Effector memory CD8-positive, alpha-beta T cell (primary cell): ENCODE measurements at places on chromosomes 16 and 17.

- DNase-seq, result no peak
Measured at GRCh38 chr17:70067134-70067533, 7.9 kb upstream of the KCNJ16 start.

- DNase-seq, result peak; percentile 85
Measured at GRCh38 chr16:29807426-29808218, 1.3 kb downstream of the MAZ start.

DNA sequence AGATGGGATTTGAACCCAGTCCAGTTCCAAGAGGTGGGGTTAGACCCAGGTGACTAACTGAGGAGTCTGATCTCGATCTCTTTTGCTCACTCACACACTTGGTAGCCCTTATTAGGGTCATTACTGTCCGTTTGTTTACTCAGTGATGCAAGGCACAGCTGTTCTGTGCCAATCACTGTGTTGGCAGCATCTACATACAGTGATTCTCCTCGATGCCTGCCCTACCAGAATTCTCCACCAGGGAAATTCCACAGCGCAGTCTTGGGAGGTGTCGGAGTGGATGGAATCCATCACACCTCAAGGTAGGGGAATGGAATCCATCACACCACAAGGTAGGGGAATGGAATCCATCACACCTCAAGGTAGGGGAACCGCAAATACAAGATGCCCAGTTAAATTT, 279.6 kb downstream of the MAF start:
- no peak for DNase-seq

- no peak for DNase-seq
Measured at GRCh38 chr16:89334988-89335802, 117.7 kb downstream of the ZNF778 start.

- DNase-seq, result no peak
Measured at GRCh38 chr17:15456972-15457722, 10.3 kb downstream of the CDRT4 start.

DNA sequence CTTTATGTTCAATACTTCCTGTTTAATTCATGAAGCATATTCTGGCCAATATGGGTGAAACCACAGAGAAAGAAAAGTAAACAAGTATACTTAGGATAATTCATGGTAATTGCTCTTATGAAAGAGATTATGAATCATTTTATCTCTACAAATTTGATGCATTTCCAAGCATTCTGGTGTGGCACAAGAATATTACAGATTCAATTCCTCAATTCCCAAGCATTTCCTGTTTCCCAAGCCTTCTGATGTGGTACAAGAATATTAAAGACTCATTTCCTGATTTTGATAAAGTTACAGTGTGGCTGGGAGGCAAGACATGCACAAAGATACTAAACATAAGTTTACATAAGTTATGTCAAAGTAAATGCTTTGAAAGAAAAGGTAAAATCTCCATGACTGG, 126.1 kb upstream of the NUDT7 start:
- no peak for DNase-seq

- DNase-seq, result no peak
Measured at GRCh38 chr17:2946144-2946543, 117.3 kb downstream of the OR1D5 start.

GRCh38 chr17:9115214-9116191, 94.2 kb downstream of the NTN1 start:
- DNase-seq, result no peak

GRCh38 chr16:63349961-63350360, 1313.7 kb upstream of the CDH8 start:
- no peak for DNase-seq

GRCh38 chr17:69452664-69453260, 38.3 kb downstream of the MAP2K6 start:
- DNase-seq, result no peak

GRCh38 chr17:81328978-81329926, 34.1 kb upstream of the SLC38A10 start:
- no peak for DNase-seq

DNA sequence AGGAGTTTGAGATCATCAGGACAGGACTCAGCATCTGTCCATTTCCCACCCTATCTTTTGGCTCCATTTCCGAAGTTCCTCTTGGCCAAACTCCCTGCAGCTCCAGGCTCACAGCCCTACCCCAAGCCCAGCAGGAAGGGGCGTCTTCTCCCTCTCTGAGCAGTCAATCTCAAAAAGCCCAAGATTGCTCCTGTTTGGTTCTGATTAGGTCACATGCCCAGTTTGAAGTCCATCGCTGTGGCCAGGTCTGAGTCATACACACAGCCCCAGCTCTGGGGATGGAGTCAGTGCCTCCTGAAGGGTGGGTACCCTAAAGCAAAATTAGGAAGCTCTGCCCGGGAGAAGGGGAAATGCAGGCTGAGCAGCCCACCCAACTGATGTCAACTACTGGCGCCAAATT, 23.9 kb downstream of the SNX20 start:
- no peak for DNase-seq

DNA sequence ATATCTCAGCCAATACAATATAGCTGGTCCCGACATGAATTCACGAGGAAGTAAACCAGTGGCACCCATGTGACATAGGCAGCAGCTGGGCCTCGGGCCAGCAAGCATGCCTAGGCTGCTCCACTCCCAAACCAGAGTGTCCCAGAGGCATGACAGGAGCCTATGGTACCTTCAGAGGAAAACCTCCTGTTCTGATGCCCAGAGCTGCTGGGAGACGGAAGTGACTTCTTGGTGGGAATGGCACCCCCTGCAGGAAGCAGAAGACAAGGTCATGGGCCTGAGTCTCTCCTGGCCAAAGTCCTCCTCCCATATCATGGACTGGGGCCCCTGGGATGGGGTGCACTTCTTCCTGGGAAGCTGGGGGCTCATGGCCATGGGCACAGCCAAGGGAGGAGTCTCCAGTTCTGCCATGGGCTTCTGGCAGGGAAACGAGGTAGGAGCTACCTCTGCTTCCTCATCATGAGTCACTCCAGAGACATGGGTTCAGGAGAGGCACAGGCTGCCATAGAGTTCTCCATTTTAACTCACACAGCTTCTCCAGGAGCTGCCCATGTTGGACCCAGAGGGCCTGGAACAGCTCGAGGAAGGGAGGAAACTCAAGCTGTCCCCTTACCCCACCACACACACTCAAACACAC, 13.4 kb downstream of the FBF1 start:
- no peak for DNase-seq

DNA sequence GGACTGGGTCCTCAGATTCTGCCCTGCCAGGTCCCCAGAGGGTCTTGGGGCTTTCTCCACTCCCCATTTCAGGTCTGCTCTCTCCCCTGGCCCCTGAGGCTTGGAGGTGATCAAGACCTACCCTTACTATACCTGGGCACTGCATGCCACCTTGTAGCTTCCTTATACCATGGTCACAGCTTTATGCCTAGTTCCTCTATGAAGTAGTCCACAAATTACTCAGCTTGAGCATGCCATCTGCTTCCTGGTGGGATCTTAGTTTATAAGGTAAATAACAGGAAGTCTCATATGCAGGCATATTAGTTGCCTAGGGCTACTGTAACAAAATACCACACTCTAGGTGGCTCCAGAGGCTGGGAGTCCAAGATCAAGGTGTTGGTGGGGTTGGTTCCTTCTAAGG, 11.0 kb upstream of the PMFBP1 start:
- no peak for DNase-seq

DNA sequence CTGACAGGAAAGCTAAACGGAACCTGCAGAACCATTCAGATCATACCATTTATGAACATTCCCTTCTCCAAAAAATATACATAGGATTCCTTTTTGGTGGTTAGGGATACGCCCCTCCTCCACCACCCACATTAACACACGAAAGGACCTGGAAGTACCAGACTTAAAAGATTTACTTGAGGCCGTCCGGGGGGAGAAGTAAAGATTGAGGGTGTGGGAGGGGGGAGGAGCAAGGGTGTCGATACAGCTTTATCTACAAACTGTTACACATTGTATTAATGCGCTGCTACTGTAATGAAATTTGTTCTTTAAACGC, 537 bp downstream of the PALB2 start:
- DNase-seq, result no peak

DNA sequence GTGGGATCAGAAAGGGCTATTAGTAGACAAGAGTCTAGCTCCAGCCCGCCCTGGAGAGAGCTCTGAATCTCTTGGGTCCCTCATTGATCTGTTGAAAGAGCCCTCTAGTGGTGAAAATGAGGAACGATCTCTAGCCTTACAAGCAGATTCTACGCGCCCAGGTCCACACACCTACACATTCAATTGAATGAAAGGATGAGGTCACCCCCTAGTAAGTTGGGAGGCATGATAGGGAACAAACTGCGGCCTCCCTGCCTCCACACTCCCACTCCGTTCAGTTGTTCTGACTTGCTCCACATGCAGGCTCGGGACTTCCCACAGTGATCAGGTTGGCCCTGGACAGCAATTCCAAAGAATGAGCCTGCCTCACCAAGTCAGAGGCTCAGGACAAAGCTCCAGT, 2.9 kb upstream of the CACNG3 start:
- peak; percentile 32 for DNase-seq

GRCh38 chr17:77428020-77428748, 287.4 kb downstream of the SEC14L1 start:
- DNase-seq, result no peak
